ENCODE measurements at places on chromosomes 2 and 18. TPM values are rescaled to one million over a fixed set of nuclear protein-coding genes. Genes with fewer than 3 reads are reported as not detected.

DNA sequence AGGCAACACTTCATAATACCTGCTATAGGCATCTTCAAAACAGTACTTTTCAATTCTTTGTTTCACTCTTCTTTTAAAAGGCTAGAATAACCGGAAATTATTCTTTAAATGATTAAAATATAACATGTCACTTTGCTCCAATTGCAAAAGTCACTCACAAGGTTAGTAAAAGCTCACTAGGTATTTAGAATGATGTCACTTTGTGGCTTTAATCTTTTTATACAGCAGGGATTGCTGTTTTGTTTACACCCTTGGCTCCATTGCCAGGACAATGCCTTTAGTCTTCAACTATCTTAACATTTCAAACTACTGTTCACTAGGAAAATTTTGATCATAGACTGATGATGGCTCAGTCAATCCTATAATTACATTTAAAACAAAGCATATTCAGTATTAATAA lies 157.1 kb downstream of the BAZ2B start:
- DNase-seq: no peak

DNA sequence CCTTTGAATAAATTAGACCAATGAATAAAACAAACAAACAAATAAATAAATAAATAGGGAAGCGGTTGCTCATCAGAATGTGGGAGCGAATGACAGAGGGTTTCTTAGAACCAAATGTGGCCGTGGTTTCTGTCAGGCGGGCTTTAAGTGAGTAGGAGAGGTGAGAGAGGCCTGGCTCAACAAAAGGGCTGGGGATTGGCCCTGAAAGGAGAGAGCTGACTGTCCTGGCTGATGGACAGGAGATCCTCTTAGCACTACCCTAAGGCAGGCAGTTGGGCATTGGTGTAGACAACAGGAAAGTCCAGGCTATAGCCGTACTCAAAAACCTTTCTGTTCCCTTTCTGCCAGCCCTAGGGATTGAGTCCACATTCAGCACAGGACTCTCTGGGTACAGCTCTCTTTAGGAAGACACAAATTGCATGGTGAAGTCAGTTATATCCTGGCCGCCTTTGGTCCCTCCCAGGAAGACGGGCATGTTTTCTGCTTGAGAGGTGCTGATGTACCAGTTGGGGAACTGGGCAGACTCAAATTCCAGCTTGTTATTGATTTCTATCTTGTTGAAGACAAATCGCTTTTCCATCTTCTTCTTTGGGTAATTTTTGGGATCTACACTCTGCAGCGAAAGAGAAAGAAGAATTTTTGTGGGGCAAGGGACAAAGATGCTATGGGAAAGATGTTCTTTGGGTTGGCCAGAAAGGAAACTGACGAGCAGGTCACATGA lies 6.5 kb downstream of the IL1B start:
- DNase-seq: no peak

DNA sequence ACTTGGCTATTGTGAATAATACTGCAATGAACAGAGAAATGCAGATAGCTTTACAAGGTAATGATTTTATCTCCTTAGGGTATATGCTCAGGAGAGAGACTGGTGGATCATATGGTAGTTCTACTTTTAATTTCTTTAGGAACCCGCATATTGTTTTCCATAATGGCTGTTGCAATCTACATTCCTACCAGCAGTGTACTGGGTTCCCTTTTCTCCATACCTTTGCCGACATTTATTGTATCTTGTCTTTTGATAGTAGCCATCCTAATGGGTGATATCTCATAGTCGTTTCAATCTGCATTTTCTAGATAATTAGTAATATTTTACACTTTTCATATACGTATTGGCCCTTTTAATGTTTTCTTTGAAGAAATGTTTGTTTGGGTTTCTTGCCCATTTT lies 702.9 kb upstream of the ACVR2A start:
- no peak for DNase-seq

Gene COBLL1
- total RNA-seq: 52.9 TPM

DNA sequence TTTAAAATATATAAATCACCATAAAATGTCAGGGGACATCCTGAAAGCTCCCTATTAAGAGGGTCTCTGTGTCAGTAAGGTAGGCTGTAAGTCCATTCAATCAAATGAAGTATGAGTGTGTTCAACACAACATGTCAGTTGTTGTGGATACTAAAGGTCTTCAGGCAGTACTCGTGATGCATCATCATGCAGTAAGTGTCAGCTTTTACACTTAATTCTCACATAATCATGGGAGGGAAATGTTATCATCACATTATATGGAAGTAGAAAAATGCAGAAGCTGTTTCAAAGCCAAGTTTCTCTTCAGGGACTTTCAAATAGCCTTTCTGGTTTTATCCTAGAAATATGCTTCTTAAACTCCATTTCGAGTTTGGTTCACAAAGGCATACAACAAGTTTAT lies 477.1 kb upstream of the ID2 start:
- DNase-seq: no peak
